ENCODE measurements at places on chromosomes 4 and X.
A peak's percentile ranks its signal among the peaks of the same experiment; 100 is the strongest.

DNA sequence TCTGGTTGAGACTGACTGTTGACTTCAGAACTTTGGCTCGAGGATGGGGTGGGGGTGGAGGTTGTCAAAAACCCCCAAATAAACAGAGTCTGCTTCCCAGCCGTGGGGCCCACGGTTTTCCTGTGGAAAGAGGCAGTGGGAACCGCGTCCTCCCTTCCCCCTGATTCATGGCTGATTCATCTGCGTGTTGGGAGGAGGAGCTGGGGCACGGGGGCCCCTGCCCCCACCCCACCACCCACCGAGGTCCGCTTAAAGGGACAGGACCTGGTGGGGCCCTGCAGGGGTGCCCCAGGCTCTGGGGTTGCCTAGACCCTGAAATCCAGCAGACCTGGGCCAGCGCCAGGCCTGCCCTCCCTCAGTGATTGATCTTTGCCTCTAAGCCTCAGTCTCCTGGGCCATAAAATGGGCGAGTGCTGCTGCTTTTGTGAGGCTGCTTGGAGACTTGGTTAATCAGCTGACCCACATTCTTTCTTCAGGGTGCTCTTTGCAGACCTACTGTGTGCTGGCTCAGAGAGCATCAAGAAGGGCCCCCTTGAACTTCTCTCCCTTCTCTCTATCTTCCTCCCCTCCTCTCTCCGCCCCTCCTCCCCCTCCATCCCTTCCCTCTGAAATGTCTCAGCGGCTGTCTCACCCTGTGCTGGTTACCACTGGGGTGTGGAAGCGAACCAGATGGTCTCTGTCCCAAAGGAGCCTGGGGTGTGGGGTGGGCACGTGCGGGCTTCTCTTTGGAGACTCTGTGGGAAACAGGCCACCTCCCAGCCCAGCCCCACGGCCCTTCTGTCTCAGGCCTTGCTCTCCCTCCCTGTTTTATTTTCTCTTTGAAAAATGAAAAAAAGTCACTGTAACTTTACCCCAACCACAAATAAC, 9.1 kb downstream of the HTRA3 start:
- DNase-seq = peak; percentile 59

DNA sequence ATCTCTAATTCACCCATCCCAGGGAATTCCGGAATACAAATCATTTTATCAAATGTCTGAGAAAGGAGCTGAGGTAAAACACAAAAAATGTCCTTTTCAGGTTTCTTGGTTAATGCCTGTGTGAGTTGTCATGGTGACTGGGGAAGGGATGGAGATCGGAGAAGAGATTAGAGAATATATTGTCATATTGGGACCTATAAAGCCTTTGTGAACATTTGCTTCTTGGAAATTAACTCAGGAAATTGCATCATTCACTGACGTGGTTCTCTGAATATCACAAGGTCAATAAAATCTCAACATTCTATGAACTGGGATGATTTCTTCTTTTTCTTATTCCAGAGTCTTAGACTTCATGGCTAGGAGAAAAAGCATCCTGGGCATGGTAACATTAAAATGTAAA, 174.8 kb upstream of the GLRA2 start:
- peak; percentile 32 for DNase-seq

- DNase-seq = no peak
Measured at GRCh38 chr4:143711543-143712154, 11.2 kb upstream of the FREM3 start.

- no peak for DNase-seq
Measured at GRCh38 chr4:169050881-169051760, 41.1 kb upstream of the CBR4 start.

GRCh38 chr4:104772849-104773248, 278.2 kb upstream of the CXXC4 start:
- no peak for DNase-seq

DNA sequence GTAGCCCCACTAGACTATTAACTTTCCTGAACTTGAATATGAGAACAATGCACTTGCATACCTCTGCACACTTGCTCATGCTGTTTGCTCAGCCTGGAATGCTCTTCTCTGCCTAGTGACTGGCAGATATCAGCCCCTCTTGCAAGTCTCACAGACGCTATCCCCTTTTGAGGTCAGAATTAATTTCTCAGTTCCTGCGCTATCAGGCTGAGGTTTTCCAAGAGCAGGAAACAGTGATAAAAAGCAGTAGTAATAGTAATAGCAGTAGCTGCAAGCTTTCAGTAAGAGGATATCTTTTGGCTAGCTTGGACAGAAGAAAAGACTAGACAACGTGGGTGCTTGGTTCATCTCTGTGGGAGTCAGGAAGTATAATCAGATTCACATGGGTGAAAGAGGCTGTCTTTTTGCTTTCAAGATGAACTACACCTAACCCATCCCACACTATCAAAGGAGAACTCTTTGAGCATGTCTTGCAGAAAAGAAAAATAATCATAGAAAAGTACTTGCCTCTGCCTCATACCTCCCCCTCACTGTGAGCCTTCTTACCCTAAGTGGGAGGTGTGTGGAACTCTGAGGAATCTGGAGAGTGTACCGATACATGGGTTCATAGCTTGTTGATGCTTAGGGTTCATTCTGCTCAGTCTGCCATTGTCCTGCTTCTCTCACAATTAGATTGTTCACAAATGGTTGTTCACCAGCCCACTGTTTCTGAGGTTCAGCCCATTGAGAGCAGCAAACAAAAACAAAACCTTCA, 11.3 kb upstream of the DRP2 start:
- DNase-seq = no peak

DNA sequence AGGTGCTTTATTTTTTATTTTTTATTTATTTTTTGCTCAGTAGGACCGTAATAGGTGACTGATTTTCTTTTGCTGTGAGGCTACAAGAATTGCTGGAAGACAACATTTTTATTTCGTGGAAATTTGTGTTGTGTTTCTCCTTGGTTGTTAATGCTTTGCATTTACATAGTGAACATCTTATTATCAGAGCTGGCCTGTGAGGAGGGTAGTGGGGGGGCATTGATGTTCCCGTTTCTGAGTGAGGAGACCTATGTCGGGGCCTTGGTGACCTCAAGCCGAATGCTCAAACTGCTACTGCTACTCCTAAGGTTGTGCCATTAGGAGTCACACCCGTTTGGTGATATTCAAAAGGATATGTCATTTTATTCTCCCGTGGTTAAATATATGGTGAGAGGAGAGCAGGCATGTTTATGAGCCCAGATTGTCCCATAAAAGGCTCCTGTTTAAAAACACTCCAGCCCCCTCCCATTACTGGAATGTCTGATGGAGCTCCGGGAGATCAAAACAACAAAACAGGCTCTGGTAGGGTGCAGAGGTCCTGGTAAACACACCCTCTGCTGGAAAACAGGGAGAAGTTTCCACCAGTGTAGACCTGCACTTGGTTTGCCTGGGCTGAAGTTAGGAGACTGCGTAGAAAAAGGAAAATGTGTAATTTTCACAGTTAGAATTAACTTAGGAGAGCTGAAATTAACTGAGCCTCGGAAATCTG, 5.6 kb downstream of the PDGFRA start:
- no peak for DNase-seq

- DNase-seq = no peak
Measured at GRCh38 chrX:1451661-1452515, 821 bp downstream of the ASMTL start.

DNA sequence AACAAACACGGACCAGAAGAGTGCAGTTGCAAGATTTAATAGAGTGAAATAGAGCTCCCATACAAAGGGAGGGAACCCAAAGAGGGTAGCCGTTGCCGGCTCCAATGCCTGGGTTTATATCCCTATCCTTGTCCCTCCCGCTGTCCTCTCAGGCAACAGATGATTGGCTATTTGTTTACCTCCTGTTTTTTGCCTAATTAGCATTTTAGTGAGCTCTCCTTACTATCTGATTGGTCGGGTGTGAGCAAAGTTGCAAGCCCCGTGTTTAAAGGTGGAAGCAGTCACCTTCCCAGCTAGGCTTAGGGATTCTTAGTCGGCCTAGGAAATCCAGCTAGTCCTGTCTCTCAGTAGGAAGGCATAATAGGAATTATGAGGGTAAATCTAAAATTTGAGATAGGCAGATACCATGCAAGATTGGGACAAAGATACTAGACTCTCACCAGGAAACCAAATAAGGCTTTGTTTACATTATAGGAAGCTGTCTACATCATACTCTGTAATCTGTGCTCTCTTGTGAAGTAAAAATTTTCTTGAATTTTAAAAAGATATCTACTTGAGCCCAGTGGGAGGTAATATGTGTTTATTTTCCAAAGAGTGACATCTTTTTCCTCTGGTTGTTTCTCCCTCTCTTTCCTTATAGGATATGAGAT, 65.9 kb downstream of the ATP10D start:
- DNase-seq = no peak

- DNase-seq = no peak
Measured at GRCh38 chr4:118787844-118788380, 48.0 kb downstream of the SEC24D start.

- DNase-seq = no peak
Measured at GRCh38 chr4:118277243-118277642, 75.6 kb downstream of the PRSS12 start.

DNA sequence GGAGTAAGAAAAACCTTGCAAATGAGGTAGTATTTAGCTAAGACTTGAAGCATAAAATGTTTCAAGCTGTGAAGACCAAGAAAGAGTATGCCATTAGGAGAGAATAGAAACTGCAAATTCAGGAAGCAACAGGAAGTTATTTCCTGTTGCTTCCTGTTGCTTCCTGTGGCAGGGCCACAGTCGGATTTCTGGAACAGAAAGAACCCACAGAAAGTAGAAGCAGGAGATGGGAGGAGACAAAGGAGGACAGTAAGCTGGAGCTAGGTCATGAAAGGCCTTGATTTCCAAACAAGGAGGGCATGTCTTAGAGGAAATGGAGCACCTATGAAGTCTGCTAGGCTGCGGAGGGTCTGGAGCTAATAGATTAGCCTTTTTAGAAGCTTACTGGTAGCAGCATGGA, 17.2 kb downstream of the ASB11 start:
- DNase-seq = no peak

- DNase-seq = no peak
Measured at GRCh38 chr4:108840426-108840975, 77.6 kb upstream of the ETNPPL start.

- DNase-seq = peak; percentile 10
Measured at GRCh38 chr4:121053601-121054143, 18.7 kb downstream of the NDNF start.

DNA sequence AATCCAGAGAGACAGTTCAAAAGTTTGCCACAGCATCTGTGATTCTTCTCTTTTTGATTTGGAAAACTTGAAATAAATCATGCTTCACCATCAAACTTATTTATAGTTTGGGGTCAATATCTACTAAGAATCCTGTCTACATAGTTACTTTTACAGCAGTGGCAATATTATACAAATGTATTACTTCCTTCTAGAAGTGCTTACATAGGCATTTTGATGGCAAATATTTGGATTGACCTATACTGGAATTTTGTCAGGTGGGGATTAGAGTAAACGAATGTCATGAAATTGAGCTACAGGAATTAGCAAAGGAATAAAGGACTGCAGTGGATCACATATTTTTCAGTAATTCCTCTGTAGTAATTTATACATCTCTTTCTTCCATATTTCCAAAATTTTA, 1885.5 kb upstream of the ADGRL3 start:
- no peak for DNase-seq

GRCh38 chrX:84322083-84322827, 134.3 kb upstream of the RPS6KA6 start:
- no peak for DNase-seq

- no peak for DNase-seq
Measured at GRCh38 chr4:163191999-163192398, 25.3 kb upstream of the NAF1 start.

DNA sequence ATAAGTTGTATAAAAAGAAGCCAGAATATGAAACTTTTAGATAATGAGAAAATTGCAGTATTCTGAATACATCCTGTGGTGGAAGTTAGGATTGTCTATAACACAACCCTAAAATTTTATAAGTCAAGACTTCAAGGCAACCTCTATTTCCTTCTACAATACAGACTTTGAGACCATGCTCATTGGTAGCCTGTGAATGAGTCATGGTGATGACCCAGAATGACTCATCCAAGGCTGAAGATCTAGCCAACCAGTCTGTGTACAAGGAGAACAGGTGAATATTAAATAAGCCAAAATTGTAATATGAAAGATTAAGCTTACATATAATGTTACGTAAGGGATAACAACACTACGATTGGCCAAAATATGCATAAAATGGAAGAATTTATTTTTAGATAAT, 475.9 kb upstream of the GALNT7 start:
- no peak for DNase-seq

- DNase-seq = no peak
Measured at GRCh38 chrX:154298312-154298711, 2.7 kb downstream of the TKTL1 start.

- DNase-seq = no peak
Measured at GRCh38 chr4:18057821-18058533, 36.4 kb upstream of the LCORL start.

DNA sequence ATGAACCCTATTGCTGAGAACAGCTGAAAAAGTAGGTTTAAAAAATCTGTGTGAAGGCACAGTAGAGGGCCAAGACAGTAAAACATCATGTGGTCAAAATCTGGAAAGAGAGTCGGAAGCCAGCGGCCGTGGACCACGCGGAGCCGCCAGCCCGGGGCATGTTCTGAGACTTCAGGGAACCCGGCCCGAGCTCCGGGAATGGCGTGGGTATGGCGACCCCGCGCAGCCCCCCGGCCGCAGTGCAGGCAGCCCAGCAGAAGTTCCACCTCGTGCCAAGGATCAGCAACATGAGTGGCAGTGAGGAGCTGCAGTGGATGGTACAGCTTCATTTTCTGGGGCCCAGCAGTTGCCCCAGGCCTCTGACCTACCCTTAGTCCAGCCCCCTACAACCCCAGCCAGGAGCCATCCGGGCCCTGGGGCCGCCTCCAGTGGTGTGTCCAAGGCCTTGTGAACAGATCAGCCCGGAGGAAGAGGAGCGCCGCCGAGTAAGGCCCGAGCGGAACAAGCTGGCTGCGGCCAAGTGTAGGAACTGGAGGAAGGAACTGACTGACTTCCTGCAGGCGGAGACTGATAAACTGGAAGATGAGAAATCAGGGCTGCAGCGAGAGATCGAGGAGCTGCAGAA, 94.2 kb downstream of the LARP1B start:
- DNase-seq = no peak

GRCh38 chr4:148065075-148065474, 333.2 kb downstream of the ARHGAP10 start:
- DNase-seq = peak; percentile 70

Measured in BJ (cell line).